ENCODE measurements at places on chromosomes 1 and 21.

DNA sequence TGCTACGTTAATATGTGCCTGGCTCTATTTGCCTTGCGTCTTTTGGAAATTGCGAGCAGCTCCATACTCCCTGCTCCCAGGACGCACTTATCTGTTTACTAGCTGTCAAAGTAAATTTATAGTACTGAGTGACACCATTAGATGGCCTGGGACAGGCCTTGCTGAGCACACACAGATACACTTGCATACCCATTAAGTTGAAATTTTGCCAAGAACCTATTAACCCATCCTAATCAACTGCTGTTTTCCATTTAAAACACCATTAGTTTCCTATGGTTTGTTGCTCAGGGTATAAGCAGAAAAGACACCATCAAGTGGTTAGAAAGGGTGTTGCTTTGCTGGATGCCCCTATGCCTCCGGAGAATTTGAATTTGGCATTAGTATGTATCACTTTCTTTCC, 187.3 kb downstream of the SLC44A5 start:
- peak; percentile 51 for DNase-seq

DNA sequence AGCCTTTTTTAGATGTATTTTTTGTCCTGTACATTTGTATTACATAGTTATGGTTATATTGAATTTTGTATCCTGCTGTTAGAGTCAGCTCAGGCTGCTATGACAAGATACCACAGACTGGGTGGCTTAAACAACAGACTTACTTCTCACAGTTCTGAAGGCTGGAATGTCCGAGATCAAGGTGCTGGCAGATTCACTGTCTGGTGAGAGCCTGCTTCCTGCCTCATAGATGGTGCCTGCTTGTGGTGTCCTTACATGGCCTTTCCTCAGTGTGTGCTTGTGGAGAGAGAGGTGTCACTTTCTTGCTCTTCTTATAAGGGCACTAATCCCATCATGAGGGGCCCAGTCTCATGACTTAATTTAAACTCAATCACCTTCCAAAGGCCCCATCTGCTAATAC, 23.1 kb upstream of the MYSM1 start:
- no peak for DNase-seq

- peak; percentile 28 for DNase-seq
Observed at GRCh38 chr1:90175490-90176167, 180.7 kb downstream of the ZNF326 start.

DNA sequence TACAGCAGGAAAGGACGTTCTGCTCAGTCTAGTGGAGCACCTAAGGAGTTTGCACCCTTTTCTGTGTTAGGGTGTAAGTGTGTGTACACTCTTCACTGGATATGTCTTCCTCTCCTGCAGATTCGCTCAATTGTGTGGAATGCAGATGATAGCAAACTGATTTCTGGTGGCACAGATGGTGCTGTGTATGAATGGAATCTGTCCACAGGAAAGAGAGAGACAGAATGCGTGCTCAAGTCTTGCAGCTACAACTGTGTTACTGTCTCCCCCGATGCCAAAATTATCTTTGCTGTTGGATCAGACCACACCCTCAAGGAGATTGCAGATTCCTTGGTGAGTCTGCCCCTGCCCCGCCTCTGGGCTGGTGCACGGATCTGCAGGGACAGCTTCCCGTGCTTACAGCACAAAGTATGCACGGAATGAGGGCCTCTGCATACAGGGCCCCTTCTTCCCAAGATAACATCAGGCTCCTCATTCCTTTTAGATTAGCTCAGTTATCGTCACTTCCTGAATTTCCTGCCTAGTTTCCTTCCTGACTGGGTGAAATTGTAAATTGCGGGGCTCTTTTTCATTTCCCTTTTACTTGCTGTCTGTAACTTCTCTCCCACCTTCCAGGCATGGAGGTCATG, 34.6 kb downstream of the CFAP57 start:
- DNase-seq: no peak

DNA sequence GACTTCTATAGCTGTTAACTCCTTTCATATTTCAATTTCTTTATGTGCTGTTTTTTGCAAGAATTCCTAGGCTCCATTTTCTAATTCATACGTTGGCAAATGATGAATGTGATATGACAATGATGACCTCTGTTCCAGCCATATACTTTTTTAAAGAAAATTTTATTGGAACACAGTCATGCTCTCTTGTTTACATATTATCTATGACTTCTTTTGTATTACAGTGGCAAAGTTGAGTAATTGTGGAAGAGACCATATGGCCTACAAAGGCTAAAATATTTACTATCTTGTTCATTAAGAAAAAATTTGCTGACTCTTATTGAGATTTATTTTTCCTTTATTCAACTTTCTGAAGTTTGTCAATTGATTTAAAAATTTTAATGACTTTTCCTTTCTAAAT, 7.1 kb downstream of the IFI44L start:
- DNase-seq: no peak

- no peak for DNase-seq
Observed at GRCh38 chr1:34156739-34157138, 8.3 kb downstream of the CSMD2 start.

DNA sequence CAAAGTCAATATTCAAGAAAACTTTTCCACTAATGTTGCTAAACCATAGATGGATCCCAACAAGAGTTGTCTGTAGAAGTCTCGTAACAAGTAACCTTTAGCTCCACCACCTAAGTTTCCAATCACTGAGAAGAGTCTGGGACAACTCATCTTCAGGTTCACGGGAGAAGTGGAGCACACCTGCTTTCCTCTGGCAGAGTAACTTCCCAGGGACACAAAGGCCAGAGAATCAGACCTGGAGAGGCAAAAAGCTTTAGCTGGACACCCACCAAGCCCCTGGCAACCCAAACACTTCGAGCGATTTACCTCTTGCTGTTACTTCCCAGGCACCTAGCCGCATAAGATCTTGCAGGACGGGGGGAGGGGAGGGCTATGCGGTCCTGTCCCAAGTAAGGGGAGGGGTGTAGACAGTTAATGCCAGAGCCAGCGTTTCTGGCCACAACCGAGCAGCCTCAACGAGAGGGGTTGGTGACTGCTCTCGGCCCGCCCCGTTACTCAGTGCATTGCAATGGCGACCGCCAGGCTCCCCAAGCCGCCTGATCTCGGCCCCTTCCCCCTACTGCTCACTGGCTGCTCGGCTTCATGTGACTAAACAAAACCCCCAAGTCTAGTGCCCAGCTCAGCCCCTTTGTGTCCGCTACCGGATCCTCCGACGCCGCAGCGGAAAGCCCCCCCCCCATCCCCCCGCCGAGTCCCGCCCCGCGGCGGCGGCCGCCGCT, 709 bp downstream of the ZNF644 start:
- DNase-seq: peak; percentile 75

GRCh38 chr1:49630156-49630555, 393.6 kb downstream of the AGBL4 start:
- DNase-seq: peak; percentile 18

DNA sequence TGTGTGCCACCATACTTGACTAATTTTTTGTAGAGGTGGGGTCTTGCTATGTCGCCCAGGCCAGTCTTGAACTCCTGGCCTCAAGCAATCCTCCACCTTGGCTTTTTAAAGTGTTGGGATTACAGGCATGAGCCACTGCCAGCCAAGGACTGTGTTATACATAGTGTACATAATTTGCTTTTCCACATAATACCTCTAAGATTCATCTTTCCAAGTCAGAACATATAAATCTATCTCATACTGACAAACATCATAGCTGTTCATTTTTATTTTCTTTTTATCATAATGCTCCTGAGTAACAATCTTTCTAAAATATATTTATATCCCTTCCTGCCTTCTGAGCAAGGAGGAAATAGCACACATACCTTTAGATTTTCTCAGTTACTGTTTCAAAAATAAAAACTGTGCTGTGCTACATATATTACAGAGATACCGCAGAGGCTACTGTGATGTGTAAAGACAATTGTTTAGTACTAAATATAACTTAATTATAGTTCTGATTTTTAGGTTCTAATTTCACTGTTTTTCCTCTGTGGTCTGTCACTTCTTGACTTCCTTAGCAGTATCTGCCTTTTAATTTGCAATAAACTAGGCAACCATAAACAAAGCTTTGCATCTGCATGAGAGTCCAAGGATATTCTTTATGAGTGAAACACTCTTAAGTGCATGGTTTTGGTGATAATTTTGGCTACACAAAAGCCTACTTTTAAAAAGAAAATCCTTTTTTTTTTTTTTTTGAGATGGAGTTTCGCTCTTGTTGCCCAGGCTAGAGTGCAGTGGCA, 59.3 kb downstream of the EYA3 start:
- no peak for DNase-seq

DNA sequence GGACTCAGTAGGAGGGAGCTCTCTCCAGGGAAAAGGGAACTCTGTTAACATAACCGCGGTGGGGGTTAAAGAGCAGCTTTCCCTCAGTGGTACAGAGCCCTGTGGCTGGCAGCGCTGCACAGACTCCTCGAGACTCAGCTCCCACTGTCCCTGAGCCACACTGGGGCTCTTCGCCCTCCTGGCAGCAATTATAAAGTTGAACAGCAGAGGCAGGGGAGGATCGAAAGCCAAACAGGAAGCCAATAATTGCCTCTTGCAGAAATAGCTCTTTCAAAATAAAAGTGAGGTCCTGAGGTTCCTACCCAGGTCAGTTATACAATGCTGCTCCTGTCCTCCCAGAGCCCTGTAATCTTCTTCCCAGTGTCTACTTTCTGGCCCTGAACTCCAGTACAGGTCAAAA, 77.0 kb downstream of the FAM78B start:
- DNase-seq: no peak

DNA sequence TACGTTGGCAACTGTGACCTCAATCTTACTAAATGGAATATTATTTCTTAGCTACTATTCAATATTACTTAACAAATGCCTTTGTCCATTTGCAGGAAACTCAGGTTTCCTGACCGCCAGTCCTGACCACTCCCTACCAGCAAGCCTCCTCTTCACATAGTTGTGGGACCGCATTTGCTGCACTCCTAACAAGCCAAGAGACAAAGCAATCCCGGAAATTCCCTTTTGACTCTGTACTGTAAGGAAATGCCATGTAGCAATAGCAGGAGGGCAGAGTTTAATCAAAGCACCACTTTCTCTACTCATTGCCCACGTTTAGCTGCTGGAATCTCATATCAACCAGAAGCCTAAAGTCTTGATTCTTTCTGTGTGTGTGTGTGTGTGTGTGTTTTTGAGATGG, 28.1 kb upstream of the ACBD6 start:
- no peak for DNase-seq

DNA sequence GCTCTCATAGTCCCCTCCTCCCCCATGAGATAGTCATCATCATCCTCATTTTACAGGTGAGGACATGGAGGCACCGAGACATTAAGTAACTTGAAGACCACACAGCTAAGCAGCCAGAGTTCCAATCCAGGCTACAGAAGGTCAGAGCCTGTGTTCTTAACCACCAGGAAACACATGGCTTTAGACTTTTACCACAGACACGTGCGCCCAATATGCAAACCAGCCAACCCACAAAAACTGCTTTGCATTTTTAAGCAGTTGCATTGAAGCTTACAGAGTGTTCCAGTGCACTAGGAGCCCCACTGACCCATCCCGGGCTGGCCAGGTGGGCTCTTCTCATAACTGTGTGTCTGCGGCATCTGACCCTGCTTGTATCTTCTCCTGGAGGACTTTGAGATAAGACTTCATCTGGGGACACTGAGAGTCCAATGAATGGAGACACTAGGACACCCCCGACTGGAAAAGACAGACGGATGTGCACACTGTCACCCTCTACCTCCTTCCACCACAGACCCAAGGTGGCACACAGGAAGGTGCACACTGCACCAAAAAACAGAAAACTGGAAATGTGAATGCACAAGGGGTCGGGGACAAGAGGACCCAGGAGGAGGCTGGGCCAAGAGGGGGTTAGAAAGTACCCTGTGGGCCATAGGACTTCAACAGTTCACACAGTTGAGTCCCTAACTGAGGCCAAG, 56.4 kb downstream of the ETS2 start:
- no peak for DNase-seq

DNA sequence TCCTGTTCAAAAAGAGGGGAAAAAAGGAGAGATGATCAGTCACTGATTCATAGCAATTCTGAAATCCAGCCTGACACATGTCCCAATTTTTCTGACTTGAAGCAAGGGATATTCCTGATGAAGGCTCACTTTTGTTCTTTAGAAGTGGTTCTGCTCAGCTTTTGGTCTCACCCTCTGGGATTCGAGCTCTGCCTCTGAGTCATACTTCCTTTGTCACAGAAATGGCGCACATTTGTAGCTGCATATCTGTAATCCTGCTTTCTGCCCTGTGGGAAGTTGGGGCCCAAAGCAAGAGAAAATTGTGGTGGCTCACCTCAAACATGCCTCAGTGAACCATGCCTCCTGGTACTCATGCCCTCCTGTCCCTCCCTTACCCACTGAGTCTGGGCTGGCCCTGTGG, 22.3 kb upstream of the FAM78B start:
- DNase-seq: no peak

GRCh38 chr1:223654083-223654482, 11.4 kb downstream of the CAPN8 start:
- no peak for DNase-seq

- DNase-seq: no peak
Observed at GRCh38 chr1:17510138-17510537, 29.4 kb upstream of the ARHGEF10L start.

DNA sequence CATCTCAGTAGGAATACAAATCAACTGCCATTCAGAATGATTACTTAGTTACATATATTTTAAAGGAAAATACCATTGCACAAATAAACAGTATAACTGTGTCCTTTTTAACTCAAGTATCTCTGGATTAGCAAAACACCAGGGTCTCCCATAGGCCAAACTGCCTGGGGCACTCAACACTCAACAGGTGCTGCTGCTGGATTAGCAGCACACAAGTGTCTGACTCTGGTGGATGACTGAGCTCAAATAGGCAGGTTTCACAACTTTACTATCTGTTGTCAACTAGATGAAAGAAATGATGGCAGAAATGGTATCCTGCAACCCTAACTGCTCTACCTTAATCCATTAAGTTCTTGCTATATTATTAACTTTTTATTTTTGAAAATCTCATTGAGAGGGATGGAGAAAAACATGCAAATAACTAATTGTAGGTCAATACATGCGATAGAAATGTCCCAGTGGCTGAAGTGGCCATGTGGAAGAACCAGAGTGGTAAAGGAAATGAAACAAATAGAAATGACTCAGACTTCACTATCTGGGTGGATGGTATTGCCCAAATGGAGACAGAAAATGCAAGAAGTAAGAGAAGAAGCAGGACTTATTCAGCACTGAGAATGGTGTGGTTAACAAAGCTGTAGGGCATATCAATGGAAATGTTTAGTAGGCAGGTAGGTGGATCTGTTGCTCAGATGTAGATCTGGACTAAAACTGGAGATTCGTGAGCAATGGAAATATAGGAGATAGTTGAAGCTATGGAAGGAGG, 90.8 kb upstream of the CCDC190 start:
- DNase-seq: no peak
